ENCODE measurements at places on chromosomes 11 and 22.
A peak's percentile ranks its signal among the peaks of the same experiment; 100 is the strongest.

DNA sequence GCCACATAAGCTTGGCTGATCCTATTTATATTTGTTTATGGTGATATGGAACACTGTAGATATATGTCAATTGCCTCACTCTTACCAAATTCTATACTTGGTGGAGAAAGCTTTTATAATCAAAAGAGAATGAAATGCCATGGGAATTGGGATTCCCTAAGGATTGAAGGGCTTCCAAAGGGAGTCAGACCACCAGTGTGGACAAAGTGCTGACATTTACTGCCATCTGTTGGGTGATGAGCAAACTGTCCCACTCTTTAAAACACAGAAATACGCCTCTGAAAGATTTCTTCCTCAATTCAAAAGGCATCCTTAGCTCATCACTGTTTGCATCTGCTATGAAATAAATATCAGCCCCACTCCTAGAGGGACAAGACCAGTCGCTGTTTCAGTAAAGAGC, 7.1 kb downstream of the SLC1A2 start:
- DNase-seq = peak; percentile 25

DNA sequence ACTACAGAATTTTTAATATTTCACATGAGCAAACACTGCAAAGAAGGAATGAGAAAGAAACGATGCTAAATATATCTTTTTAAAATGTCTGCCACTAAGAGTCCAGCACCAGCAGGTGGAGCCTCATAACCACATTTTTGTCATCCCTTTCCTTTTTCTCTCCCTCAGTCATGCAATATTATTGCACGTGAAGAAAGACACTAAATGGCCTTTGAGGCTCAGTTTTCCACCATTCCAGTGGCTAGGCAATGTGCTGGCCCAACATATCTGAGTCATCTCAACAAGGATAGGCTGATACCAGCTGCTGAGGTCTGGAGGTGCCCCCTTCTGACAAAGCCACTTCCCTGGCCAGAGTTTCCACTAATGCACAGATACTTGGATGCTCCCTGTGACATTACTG, 1.8 kb downstream of the ALKBH8 start:
- DNase-seq = peak; percentile 63

DNA sequence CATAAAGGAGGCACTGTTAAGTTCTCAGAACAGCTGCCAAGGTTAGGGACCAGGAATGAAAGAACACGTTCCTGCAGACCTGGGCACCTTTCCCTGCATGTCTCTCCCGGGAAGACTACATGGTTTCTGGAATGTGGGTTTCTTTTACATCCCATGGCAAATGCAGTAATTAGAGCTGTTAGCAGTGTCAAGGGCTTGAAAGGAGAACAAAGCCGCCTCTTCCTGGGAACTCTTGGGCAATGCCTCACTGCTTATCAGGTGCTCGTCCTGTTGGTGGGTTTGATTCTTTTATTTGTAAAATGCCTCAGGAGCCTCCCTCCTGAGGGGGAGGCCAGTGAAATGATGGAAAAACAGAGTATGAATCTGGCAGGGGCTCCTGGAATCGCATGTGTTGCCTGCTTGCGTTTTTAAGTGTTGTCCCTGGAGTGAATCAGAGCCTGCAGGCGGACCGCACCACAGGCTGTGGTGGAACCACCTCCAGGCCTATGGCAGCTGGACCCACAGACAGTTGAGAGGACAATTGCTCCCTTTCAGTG, 723 bp upstream of the C22orf31 start:
- no peak for DNase-seq

DNA sequence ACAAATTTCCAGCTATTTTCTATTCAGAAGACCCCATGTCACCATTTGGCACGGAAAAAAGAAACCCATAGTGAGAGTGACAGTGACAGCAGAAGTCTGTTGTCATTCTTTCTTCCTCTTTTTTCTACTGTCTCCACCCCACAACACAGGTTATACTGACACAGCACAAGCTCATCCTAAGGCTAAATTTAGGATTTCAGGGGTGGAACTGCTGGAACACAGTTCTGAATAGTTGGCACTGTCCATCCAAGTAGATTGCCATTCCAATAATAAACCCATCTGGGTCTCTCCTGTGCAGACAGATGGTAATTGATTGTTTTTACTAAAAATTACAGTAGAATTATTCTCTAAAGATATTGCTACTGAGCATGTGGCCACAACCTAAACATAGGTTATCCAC, 95.2 kb upstream of the C11orf87 start:
- no peak for DNase-seq

GRCh38 chr11:126594921-126595367, 239.5 kb downstream of the ST3GAL4 start:
- peak; percentile 95 for DNase-seq

- no peak for DNase-seq
These were observed 69.7 kb downstream of the SNX19 start for GRCh38 chr11:130846606-130847005.

GRCh38 chr11:43907028-43907975, 26.7 kb downstream of the ALKBH3 start:
- no peak for DNase-seq

- DNase-seq = peak; percentile 93
These were observed 15.2 kb downstream of the PHLDB1 start for GRCh38 chr11:118622376-118623268.

GRCh38 chr22:29080106-29080975, 7.5 kb downstream of the KREMEN1 start:
- peak; percentile 6 for DNase-seq

DNA sequence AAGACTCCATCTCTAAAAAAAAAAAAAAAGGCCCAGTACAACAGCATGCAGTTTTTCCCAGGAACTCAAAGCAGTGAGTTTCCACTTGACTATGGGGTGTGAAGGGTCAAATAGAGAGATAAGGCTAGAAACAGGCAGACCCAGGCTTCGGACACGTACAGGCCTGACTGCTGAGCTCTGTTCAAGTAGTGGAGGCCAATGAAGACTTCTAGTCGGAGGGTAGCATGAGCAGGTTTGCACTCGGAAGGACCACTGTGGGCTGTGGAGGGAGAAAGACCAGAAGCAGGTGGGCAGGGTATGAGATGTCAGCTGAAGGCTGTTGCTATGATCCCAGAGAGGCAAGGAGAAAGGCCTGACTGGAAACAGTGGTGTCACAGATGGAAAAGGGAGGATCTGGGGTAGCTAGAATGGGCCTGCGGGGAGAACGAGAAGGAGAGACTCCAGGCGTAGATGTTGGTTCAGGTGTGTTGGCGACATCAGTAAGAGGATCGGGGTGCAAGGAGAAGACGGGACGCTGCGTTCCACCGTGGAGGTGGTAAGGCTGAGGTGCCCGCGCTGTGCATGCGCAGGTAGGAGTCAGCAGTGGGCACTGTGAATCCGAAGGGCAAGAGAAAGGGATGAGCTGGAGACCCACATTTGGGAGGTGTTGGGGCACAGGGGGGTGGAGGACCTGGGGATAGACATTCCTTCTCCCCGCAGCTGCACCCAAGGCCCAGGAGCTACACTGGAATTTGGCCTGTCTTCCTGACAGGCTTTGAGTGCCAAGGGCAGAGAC, 49.4 kb upstream of the RAB1B start:
- no peak for DNase-seq

DNA sequence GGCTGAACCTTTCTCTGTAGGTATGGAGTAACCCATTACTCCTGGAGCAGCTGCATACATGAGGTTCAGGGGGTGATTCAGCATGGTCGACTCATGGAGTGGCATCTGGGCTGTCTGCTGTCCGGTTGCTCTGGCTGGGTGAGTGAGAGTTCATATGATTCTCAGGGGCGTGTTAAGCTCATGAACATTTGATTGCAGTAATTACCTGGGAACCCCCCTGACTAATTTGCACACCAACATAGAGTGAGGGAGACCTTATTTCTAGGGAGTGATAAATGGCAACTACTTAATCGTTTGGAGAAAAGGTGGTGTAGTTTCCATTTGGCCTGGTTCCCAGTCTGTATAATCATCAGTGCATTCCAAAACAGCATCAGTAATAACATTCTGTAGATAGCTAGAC, 661.9 kb downstream of the ETS1 start:
- DNase-seq = no peak

DNA sequence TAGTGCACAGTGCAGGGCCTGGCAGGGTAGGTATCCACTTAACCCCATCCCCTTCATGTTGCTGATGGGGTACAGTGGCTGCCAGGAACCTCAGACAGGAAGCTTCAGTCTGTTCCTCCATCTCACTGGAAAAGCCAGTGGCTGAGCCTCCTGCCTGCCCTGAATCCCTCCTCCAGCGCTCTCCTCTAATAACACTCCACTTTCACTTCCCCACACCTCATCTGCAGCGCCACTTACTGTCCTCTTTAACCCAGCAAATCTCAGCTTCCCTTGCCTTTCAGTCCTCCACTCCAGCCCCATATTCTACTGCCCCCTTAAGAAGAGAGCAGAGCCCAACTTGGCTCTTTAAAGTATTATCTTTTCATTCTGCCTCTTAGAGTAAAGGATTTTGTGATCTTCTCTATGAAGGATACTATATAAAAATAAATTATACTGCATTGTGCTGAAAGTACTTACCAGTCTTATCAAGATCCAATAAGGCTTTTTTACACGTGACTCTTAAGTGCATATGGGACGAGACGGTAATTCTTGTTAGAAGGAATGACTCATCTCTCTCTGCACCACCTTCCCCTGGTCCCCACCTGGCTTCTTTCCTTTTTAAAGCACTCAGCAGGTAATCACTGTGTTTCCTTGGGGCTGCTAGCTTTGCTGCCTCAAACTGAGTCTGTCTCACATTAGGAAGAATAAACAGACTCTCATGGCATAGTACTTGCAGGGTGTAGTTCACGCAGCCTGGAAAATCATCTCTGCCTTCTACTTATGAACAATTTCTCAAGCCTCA, 238.0 kb upstream of the NARS2 start:
- DNase-seq = peak; percentile 57

DNA sequence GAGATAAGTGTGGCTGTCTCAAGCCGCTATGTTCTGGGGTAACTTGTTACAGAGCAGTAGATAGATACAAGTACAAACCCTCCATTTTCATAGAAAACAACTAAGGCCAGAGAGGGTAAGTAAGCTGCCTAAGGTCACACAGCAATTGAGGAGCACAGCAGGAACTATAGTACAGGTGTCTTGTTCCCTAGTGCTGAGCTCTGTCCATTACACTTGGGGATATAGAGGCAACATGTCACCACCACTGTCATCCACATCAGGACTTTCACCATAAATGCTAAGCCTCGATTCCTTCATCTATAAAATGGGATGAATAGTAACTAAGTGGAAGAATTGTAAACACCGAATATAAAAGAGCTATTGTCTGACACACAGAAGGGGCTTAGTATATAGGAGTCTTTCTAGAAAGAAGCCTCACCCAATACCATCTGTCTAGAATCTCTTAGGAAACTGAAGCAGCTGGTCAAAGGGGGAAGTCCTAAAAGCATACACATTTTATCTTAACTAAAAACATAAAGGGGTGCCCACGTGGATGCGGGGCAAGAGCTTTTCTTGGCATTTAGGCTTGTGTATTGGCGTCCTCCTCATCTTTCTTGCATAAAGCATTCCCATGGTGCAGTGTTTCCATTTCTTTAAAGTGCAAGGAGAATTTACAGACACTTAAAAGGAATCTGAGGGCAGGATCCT, 93.8 kb upstream of the ALX4 start:
- DNase-seq = no peak

GRCh38 chr11:126106594-126107328, 44.1 kb upstream of the CDON start:
- no peak for DNase-seq

GRCh38 chr11:58745705-58746364, 14.1 kb upstream of the GLYAT start:
- no peak for DNase-seq

DNA sequence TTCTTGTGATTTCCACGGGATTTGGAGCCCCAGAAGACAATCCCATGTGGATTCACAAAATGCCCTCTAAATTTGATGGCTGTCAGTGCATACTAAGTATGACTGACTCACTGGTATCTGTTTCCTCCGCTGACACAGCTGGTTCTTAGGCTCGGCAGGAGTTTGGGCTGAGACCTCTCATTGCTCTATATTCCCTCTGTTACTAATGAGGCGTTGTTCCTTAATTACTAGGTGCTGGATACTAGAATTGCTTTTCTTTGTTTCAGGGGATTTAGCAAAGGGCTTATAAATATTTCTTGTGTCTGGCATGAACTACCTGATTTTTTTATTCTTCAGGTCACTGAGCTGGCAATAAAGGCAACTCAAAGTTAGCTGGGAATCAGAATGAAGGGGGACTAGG, 53.2 kb upstream of the EHF start:
- no peak for DNase-seq

- peak; percentile 48 for DNase-seq
These were observed 1.1 kb downstream of the TM7SF2 start for GRCh38 chr11:65112546-65113360.

DNA sequence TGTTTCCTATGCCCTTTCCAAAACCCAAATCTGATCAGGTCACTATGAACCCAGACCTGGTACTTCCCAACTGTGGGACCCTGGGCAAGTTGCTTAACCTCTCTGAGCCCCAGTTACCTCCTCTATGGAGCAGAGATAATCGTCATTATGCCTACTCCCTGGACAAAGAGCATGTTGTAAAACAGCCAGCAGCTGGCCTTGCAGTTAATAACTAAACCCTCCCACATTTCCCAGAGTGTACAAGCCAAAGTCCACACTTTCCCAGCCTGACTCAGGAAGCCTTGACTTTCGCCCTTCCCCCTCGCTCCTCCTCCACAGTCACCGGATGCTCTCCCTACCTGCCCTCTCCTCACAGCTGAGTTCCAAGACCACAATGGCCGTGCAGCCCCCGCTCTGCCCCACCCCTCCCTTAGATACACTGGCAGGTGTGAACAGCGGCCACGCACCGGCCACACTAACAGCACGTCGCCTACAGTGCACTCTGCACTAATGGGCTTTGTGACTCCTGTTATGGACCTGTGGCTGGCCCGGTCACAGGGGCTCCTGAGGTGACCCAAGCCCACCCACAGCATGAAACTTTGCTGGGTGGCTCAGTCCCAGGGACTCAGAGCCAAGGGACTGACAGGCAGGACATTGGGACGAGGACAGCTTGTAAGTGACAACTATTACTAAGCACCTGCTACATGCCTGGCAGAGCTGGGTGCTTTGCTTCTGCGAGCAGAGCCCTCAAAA, 15.6 kb upstream of the MFNG start:
- DNase-seq = no peak

- no peak for DNase-seq
These were observed 29.0 kb downstream of the GLYATL1 start for GRCh38 chr11:58968251-58968711.

DNA sequence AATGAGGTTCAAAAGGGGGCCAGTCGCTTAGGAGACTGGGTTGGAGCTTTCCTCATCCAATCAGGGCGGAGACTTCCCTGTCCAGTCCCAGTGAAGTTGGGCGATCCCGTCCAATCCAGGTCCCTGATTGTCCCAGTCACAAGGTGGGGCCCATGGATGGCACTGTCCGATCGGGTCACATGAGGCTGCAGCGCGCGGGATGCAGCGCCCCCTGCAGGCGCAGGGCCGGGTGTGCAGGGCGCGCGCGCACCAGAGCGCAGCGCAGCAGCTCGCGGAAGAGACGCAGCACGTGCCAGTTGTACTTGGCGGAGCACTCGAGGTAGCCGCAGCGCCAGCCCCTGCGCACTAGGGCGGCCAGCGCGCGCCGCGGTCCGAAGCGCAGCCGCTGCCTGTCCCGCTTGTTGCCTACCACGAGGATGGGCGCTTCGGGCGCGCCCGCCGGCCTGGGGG, 2.3 kb downstream of the RASL10A start:
- no peak for DNase-seq
